Kidney (tissue), 22 donors: ENCODE measurements at places on chromosomes 2 and 18.

GRCh38 chr2:229586746-229587705 is 127.3 kb downstream of the DNER start:
- peak; percentile 78 for DNase-seq

DNA sequence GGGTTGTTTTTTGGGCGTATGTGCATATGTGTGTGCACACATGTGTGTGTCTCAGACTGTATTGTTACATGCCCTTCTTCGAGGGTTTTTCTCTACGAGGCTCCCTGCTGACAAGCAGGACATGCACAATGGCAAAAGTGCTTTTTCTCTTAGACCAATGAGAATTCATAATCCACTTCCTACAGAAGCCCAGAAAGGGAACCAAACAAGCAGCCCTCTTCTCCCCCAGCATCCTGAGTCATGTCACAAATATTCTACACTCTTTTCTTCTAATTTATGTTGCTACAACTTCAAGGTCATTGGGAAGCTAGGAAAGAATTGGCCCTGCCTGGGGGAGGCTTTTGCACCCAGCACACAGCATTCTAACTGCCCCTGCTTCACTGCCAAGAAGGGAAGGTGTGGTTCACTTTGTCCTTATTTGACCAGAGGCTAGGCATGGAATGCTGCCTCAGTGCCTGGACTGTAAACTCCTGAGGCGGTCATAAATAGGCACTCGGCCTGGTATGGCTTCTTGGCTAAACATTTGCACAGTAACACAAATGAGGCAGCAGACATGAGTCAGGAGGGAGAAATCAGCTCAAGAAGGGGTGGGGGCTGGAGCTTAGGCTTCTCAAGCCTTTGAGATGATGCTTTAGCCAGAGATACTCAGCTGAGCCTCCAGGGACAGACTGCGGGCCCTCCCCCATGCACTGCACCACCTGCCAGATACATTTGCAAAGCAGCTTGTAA is 92.7 kb upstream of the KLF7 start:
- no peak for DNase-seq

- DNase-seq: no peak
Measured at GRCh38 chr18:31508781-31509180, 10.8 kb downstream of the DSG2 start.

GRCh38 chr2:96959406-96960110 is 26.8 kb downstream of the FAM178B start:
- DNase-seq: no peak

DNA sequence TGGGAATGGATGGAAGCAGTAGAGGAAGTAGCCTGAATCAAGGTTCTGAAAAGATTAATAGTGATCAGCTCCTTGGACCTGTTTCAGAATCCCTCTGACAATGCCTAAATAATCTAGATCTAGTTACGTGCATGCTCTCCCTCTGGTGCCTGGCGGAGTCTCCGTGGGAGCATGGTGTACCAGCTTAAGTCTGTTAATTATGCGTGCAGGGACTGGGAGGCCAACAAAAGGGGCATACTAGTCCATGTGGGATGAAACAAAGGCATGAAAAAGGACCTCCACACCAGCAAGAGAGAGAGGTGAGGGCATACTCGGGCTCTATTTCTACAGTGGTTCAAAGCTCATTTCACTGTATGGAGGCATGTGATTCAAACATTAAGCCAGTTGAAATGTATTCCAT is 200.3 kb downstream of the DPP4 start:
- no peak for DNase-seq

DNA sequence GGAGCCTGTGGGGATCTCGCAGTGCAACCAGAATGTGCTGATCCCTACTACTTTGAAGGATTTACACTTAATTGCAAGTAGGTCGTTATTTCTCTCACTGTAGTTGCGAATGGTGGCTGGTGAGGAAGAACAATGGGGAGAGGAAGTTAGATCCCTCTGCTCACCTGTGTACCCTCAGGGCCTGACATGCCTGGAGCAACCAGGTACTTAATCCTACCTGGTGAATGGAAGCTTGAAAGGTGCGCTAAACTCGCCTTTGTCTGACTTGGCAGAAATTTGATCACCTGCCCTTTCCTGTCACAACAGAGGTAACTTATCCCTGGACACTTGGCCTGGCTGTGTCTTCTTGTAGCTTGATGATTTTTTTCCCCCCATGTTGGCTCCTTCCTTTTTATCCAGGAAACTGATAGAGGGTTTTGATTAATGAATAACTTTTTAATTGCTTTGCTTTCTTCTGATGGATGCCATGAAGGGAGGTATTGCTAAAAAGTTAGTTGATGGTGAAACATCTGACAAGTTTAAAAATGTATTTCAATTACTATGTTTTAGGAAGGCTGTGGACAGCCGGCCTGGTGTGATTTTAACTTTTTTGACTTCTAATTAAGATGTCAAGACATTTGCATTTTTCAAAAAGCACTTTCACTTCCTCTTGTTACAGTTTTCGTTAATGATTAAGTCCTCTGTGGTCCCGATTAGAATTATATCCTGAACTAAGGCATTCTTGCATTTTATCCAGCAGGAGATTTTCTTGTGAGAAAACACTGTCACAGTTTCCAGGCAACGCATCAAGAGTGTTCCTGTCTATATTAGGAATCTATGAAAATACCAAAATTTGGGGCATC is 9.2 kb downstream of the SGPP2 start:
- peak; percentile 79 for DNase-seq

DNA sequence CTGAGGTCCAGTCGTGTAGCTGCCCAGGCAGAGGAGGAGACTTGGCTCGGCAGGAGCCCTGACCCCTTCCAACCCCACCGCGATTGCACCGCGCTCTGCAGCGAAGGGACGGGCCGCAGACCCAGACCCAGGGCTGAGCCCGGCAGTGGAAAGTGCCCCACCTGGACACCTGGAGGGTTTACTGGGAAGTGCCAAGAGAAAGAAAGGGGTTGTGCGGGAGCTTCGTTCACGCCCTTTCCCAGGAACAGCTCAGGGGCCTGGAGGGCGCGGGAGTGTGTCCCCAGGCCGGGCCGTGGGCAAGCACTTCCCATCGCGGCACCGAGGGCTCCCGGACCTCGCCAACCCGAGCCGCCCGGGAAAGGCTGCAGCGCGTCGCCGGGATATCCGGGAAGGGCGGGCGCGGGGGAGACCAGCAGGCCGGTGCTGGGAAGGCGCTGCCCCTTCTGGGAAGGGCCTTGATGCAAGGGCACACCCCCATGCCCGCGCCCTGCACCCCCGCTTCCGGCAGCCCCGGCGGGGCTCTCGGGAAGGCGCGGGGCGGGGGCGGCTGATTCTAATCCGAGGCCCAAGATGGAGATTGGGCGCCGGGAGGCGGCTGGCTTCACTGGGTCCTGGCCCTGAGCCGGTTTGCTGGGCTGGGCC is 36.1 kb upstream of the MRPL33 start:
- DNase-seq: peak; percentile 90

DNA sequence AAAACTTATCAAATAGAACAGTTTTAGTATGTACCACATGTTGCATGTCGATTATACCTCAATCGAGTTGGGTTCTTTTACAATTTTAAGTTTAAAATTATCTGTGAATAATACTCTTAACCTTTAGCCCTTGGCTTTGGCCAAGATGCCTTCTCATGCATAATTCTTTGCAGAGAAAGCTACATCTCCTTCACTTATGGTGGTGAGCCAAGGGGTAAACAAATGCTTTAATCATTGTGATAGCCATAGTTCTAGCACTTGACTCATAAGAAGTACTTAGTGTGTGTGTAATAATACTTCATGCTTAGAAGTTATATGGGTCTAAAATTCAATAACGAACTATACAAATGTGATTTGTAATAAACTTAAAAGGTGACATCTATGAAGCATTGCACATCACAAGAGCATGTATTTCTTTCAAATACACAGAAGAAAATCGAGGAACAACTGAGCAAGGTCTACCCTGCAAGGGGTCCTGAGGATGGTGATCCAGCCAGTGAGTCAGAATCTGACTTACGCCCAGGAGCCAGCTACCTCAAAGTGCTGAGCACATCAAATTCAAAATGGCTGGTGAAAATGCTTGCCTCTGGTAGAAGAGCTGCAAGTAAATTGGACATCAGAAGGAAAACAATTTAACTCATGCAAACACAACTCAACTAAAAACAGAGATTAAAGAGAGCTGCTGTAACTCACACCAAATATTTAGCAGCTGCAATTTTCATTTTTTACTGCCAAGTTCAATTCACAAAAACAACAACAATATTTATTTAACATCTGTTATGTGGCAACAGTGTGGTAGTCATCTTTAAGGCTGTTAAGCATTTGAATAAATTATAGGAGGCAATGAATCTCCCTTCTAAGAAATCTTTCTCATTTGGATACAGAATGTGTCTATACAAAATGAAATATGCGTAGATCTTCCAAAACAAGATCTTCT is 23.8 kb upstream of the TTC39C start:
- no peak for DNase-seq

DNA sequence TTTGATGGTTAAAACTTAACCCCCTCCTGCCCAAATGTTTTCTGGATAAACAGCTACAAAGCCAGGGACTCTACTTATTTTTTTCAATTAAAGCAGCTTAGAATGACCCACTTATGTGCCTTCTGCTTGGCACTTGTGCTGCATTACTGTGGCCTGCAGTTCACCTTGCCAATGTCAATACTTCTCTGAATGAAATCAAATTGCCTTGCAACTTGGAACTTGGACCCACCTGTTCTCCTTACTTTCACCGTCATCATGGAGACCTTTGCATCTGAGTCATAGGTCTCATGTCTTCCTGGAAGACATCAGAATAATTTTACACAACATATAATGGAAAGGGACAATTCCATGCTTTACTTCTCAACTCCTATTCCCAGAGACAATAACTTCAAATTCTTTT is 92.1 kb upstream of the FHL2 start:
- DNase-seq: no peak

DNA sequence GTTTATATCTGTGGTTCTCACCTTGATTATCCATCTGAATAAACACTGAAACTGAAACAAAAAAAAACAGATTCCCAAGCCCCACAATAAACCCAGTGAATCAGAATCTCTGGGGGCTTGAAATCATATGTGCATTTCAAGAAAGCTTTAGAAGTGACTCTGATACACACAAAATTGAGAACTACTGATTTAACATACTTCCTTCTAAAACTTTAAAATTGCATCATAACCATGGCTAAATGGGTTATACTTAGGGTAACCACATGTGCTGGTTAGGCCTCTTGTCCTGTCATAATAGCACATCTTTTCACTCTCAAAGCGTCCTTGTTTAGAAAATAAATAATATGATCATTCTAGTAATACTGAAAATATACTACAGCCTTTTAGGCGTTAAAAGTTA is 100.9 kb downstream of the ATAD2B start:
- DNase-seq: no peak

- DNase-seq: no peak
Measured at GRCh38 chr2:234863043-234863934, 88.5 kb upstream of the SH3BP4 start.

GRCh38 chr18:63975628-63976027 is 5.7 kb downstream of the SERPINB8 start:
- DNase-seq: no peak

DNA sequence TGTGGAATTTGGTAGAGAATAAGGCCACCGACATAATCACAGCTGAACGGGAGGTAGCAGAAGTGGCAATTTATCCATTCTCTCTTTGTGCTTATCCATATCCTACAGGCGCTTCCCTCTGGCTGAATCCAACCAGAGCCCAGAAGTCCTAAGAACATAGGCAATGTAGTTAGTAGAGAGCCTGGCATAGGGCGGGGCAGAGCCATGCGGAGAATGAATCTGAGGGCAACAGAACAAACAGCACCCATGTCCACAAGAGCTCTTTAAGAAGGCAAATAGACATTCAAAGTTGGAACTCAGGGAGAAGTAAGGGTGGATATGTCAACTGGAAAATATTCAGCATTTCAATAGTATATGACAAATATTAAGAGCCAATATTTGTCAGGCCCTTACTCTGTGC is 305.9 kb upstream of the VWC2L start:
- DNase-seq: no peak

DNA sequence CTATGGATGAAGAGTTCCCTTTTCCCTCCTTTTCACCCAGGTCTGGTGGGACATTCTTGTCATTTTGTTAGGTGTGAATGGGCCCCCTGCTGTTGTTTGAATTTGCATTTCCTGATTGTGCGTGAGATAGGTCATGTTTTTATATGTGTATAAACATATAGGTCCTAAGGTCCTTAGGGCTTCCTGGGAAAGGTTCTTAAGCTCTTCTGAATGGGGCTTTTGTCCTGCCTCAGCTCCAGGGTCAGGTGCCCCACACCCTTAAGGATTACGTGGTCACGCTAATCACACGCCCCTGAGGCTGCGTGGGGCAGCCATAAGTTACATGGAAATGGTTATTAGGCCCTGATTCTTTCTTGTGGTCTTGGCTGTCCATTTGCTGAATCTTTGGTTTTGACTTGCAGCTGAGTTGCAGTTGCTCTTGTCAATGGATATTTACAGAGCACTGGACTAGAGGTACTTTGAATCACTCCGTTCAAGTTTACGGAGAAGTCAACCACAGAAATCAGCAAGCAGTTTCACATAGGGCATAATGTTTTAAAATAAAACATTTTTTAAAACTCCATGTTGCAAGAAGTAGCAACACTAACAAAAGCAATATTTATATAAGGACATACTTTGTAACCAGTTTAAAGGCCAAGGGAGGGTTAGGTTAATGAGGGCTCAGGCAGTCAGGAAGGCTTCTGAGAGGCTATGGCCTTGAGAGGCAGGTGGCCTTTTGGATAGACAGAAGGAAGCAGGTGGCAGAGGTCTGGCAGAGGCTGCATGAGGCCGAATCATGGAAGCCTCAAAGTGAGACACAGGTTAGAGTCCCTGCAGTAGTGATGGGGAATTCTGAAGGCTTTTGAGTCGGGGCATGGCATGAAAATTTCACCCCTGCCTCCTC is 24.2 kb downstream of the LIPG start:
- no peak for DNase-seq

- no peak for DNase-seq
Measured at GRCh38 chr2:236766850-236767249, 197.2 kb downstream of the ACKR3 start.

DNA sequence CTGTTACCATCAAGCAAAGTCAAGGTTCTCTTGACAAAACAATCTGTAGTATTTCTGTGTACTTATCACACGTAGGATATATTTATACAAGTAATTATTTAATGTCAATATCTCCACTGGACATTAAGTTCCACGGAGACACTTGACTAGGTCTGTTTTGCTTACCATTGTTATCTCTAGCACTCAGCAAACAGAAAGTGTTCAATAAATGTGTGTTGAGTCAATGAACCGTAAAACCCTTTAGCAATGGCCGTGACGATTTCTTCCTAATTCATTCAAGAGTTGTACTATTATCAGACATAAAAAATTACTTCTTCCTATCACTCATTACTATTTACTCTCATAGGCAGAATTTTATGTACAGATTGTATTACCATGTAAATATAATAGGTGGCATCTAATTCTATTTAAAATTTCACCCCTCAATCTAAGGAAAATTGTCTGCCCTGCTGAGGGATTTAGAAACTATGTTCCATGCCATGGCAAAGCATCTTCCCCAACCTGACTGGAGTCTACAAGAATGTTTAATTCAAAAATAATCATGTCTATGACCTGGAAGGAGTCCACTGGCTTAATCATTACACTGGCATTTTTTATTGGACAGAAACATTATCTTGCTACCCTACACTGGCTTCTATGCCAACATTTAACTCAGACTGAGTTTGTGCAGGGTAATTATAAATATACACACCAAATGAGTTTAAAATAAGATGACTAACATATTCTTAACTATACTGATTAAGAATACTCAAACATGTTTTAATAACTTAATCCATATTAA is 301.9 kb downstream of the ZEB2 start:
- no peak for DNase-seq
